Sigmoid colon (tissue), 7 donors: ENCODE measurements at places on chromosomes 1 and 21. TPM values are rescaled to one million over a fixed set of nuclear protein-coding genes. Genes with fewer than 3 reads are reported as not detected.
A peak's percentile ranks its signal among the peaks of the same experiment; 100 is the strongest.

The CRYBG2 gene
- polyA plus RNA-seq: 21.0 TPM

The TTC22 gene
- 30.4 TPM for polyA plus RNA-seq

- H3K4me3 ChIP-seq: peak within 1 kb of the TSS; percentile 46
- DNase-seq: peak; percentile 78
- H3K27me3 ChIP-seq: no peaks in the 10 kb centered on the region
- H3K4me1 ChIP-seq: peaks cover 20% of the 10 kb centered on the region
These were observed at the start of gene THEMIS2 for GRCh38 chr1:27872059-27872801. Gene THEMIS2 (plus strand): TSS chr1:27872544. CDS start chr1:27872572, 28 bp downstream.

DNA sequence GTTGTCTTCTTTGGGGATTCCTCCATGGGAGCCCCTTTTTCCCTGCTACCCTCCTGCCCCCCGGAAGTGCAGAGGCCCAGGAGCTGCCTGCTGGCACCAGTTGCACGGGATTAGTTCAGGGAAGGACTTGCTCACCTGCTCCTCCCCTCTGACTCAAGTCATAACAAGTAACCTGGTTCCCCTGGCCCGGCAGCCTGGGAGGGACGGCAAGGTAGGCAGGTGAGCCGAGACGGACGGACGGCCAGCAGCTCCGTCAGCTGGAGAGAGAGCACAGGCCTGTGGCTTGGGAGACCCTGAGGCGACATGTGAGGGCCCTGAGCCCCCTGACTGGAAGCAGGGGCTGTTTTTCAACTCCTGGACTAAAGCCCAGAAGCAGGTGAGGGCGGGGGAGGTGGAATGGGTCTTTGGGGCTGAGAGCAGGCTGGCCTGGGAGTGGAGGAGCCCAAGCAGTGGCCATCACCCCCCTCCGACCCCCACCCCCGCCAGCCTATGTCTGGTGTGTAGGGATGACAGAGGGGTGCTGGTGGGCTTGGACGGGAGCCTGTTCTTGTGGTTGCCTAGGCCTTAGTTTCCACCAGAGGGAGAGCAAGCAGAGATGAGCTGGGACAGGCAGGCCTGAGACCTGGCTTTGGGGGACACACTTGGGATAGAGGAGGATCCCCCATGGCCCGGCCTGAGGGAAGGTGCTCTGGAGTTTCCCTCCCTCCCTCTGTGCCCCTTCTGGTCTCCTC lies at the start of gene INAVA:
Gene INAVA (plus strand): TSS at position 189 of the 731 bp plus-strand sequence. CDS start 3,501 bp downstream, outside the sequence.
- H3K4me3 ChIP-seq: no peak within 1 kb of the TSS
- H3K4me1 ChIP-seq: no peaks in the 10 kb centered on the region
- no peak for DNase-seq
- H3K27ac ChIP-seq: peak within 1 kb of the TSS; percentile 20
- no peaks in the 10 kb centered on the region for H3K36me3 ChIP-seq
- H3K27me3 ChIP-seq: peaks cover 6% of the 10 kb centered on the region

- H3K27me3 ChIP-seq: no peaks in the 10 kb centered on the region
- H3K4me3 ChIP-seq: no peak overlapping the region
- H3K36me3 ChIP-seq: peaks cover 33% of the 10 kb centered on the region
- H3K4me1 ChIP-seq: peaks cover 10% of the 10 kb centered on the region
- no peak overlapping the region for H3K27ac ChIP-seq
These were observed 30.3 kb downstream of the YARS1 start for GRCh38 chr1:32786856-32787255.

DNA sequence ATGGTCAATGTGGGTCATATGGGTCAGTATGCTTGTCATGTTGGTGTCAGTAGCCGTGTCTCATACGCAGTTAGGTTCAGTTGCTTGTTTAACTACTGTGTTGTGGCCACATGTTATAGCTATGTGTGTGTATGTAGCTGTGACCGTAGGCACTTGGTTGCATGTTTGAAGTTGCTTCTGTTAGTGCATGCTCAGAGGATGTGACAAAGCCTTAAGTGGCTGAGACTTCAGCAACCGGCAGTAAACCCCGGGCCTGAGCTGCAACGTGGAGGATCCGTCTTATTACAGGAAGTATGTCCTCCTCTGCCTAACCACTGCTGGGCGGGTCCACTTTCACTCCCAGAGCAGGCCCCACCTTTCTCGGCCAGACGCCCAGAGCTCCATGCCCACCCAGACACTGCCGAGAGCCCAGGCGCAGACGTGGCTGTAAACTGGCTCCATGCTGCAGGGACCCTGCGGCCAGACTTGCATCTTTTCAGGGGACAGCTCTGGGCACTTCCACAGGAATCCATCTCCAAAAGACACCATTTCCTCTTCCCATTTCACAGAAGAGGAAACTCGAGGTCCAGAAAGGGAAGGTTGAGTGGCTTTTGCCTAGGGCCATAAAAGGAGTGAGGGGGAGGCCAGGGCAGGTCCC lies 2.2 kb downstream of the TCEA3 start:
- DNase-seq: peak; percentile 90
- H3K4me1 ChIP-seq: peaks cover 27% of the 10 kb centered on the region
- H3K4me3 ChIP-seq: peak overlapping the region; percentile 18
